Caco-2 (cell line): ENCODE measurements at places on chromosomes 12 and 14. TPM values are rescaled to one million over a fixed set of nuclear protein-coding genes. Genes with fewer than 3 reads are reported as not detected.
A peak's percentile ranks its signal among the peaks of the same experiment; 100 is the strongest.

The C1QL4 gene
- 2.6 and 3.6 TPM in 2 replicates for total RNA-seq

The ALDH1L2 gene
- 20.3 and 26.1 TPM in 2 replicates for total RNA-seq

The RAP1B gene
- total RNA-seq = 216 and 239 TPM in 2 replicates

The SARNP gene
- 70.9 and 77.6 TPM in 2 replicates for total RNA-seq

The KRT74 gene
- total RNA-seq = not detected in 2 replicates

The HAL gene
- 0.51 and 0.82 TPM in 2 replicates for total RNA-seq

The STXBP6 gene
- total RNA-seq = 32.2 and 35.7 TPM in 2 replicates

The KLRC3 gene
- not detected in 2 replicates for total RNA-seq

The NAV3 gene
- total RNA-seq = 0.45 and 0.67 TPM in 2 replicates

The RPS6KL1 gene
- total RNA-seq = 6.8 and 9.8 TPM in 2 replicates

The FZD10 gene
- total RNA-seq = 0.09 TPM in 2 replicates

DNA sequence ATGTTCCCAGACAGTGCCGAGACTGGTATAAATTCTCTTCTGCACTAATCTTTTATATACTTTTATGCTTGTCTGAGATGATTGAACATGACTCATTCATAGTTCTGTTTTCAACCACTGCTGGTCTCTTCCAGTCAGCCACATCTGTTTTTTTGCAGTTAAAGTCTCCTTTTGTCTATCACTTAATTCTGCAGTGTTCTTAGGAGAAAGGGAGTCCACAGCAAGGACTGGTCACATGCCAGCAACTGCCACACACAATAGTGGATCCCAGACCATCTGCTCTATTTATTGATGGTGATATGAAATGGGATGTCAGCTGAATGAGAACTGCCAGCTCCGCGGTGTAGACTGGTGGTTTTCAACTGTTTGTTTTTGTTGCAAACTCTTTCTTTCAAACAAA lies 379.8 kb downstream of the MED13L start:
- H3K27me3 ChIP-seq = no peaks in the 10 kb centered on the region; the same call in 1 of the 2 replicates
- no peak for DNase-seq

GRCh38 chr14:92716131-92716530 lies 32.3 kb downstream of the LGMN start:
- no peaks in the 10 kb centered on the region for H3K27me3 ChIP-seq
- H3K4me1 ChIP-seq = peaks cover 13% of the 10 kb centered on the region
- H3K36me3 ChIP-seq = no peaks in the 10 kb centered on the region; the same call in 1 of the 2 replicates
- H3K4me3 ChIP-seq = no peak overlapping the region
- H3K27ac ChIP-seq = no peak overlapping the region

DNA sequence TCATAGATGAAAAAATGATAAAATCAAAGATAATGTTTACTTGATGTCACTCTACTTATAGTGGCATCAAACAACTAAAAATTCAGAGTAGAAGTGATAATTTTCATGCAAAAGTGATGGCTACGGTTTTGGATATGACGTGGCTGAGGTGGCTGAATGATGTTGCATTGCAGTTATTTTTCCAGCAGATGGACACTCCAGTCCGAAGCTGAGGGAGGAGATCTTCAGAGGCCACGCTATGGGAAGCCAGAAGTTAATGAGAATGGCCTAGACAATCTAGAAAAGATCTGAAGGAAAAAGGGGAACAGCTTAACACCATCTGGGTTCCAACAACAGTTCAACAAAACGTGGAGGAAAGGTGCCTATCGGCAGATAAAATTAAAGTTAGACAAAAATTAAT lies 279.8 kb downstream of the SOX5 start:
- H3K27me3 ChIP-seq = no peaks in the 10 kb centered on the region
- H3K36me3 ChIP-seq = no peaks in the 10 kb centered on the region
- no peak overlapping the region for H3K27ac ChIP-seq
- no peak for DNase-seq

DNA sequence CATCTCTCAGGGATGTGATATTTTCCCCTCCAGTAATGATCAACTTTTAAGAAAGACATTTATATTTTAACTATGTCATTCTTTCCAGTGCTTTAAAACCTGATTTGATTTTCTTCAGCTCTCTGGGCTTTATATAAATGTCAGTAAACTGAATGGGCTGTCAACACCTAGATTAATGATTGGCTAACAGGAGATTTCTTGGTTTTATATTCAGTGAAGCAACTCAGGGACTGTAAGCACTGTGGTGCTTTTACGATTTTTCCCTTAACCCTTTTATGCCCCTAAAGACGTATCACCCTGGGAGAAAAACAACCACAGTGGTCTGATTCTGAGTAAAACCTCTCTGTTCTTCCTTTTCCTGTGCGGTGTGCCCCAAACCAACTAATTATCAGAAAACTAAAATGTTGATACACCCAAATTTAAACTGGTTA lies 38.0 kb downstream of the PTGER2 start:
- no peak for DNase-seq
- no peaks in the 10 kb centered on the region for H3K27me3 ChIP-seq
- no peaks in the 10 kb centered on the region for H3K36me3 ChIP-seq
- no peak overlapping the region for H3K4me3 ChIP-seq
- H3K4me1 ChIP-seq = no peaks in the 10 kb centered on the region

DNA sequence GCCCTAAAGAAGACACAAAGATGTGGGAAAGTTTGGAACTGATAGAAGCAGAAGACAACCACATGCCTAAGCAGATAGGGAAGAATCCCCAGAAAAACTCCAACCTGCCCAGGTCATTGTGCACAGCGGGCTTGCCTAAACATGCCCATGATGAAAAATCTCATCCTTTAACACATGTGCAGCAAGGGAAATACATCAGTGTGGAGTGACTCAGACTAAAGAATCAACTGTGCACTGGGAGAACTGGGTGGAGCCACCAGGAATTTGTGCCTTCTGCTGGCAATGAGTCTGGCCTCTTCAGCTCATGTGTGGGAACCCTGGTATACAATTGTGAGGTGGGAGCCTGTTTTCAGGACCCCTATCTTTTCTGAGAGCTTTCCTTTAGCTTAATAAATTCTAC lies 398.5 kb downstream of the FSCB start:
- no peaks in the 10 kb centered on the region for H3K27me3 ChIP-seq
- H3K4me1 ChIP-seq = no peaks in the 10 kb centered on the region
- H3K27ac ChIP-seq = no peak overlapping the region

DNA sequence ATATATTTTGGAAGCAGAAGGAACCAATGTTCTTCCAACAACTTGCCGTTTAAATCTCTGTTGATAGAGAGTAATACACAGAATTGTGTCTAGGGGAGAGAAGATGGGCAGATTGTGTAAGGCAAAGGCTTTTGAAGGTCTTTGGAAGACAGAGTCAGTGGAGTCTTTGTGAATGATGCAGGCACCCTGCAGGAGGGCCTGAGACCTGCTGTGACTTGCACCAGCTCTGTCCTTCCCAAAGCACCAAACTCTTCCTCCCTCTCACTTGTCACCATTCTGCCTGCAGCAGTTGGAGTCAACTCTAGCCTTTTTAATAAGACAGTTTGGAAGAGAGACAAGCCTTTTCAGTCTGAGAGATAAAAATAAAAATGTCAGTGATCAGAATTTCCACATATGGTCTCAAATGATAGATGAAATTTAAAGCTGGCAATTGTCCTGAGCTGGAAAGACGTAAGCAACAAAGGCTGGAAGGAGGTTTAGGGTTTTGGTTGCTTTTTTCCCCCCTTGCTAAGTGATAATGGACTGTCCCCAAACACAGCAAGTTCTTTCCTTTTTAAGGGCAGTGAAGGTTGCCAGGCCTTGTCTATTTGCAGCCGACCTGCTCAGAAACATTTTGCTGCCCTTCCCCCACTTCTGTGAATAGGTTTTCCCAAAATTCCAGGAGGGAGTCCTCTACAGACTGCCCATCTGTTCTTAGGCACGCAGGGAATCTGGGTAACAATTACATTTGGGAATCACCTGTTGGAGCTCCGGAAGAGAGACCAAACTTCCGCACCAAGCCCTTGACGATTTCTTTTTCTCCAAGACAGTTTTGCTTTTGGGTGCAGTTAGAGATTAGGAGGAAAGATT lies 103.0 kb upstream of the NTF3 start:
- H3K4me3 ChIP-seq = no peak overlapping the region
- H3K36me3 ChIP-seq = no peaks in the 10 kb centered on the region
- no peak overlapping the region for H3K27ac ChIP-seq
- H3K4me1 ChIP-seq = no peaks in the 10 kb centered on the region
- H3K27me3 ChIP-seq = no peaks in the 10 kb centered on the region

GRCh38 chr12:113831016-113831415 lies 135.1 kb downstream of the RBM19 start:
- no peak for DNase-seq
- H3K36me3 ChIP-seq = no peaks in the 10 kb centered on the region
- H3K27me3 ChIP-seq = no peaks in the 10 kb centered on the region
- H3K4me3 ChIP-seq = no peak overlapping the region
- H3K4me1 ChIP-seq = no peaks in the 10 kb centered on the region

DNA sequence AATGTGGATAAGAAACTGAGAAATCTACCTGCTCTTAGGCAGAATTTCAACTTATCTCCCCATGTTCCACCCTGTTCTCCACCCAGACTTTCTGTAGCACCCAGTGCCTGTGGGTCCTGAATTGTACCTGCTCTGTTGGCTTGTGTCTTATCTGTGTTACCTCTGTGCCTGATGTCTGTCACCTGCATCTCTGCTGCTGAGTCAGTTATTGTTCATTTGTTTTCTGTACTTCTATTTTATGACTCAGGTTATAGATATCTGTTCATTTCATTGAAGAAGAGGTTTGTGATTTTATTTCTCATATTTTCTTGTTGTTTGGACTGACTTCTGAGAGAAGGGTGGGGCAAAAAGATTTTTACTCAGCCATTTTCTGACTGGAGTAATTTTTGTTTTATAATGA lies 11.7 kb downstream of the SOCS4 start:
- no peaks in the 10 kb centered on the region; the same call in 1 of the 2 replicates for H3K36me3 ChIP-seq
- H3K27me3 ChIP-seq = no peaks in the 10 kb centered on the region
- no peaks in the 10 kb centered on the region for H3K4me1 ChIP-seq
- no peak for DNase-seq

GRCh38 chr12:44488180-44488579 lies 387.9 kb downstream of the NELL2 start:
- DNase-seq = no peak
- no peaks in the 10 kb centered on the region for H3K27me3 ChIP-seq
- H3K27ac ChIP-seq = no peak overlapping the region

GRCh38 chr14:98951521-98952152 lies 320.4 kb downstream of the BCL11B start:
- no peaks in the 10 kb centered on the region for H3K36me3 ChIP-seq
- no peak for DNase-seq
- H3K4me1 ChIP-seq = no peaks in the 10 kb centered on the region
- no peak overlapping the region for H3K27ac ChIP-seq

GRCh38 chr12:107225635-107226034 lies 132.3 kb upstream of the CRY1 start:
- H3K4me1 ChIP-seq = no peaks in the 10 kb centered on the region
- H3K36me3 ChIP-seq = no peaks in the 10 kb centered on the region
- DNase-seq = no peak

DNA sequence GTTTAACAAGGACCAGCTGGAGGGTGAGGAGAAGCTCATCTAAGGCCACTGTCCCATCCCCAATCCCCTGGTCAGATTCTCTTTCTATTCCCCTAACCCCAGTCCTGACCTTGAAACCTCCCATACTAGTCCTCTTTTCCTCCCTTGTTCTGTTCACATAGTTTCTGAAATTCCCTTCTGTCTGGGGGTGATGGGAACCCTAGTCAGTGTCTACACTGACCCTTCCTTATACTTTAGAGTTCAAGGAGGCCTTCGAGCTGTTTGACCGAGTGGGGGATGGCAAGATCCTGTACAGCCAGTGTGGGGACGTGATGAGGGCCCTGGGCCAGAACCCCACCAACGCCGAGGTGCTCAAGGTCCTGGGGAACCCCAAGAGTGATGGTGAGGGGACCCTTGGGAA lies 2.4 kb downstream of the MYL6B start:
- H3K27ac ChIP-seq = no peak overlapping the region
- peaks cover 16% of the 10 kb centered on the region for H3K4me1 ChIP-seq
- H3K36me3 ChIP-seq = no peaks in the 10 kb centered on the region; the same call in 1 of the 2 replicates
- no peak for DNase-seq
- no peaks in the 10 kb centered on the region for H3K27me3 ChIP-seq

DNA sequence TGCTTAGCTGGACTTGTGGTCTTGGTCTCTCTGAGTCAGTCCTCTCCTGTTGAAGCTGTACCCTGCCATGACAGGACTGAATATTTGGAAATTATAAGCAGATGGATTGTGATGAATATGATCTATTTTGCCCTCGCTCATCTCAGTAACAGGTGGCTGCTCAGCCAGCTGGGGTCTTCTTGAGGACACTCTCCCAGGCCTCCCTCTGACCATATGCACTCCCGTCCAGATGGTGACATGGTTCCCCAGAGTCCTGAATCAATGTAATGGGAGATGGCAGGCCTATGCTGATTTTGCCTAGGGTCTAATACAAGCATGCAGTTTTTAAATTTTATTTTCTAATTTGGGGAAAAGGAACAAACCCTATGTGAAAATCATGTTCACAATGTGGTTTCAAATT lies 63.1 kb upstream of the TRHDE start:
- no peaks in the 10 kb centered on the region for H3K36me3 ChIP-seq
- H3K4me3 ChIP-seq = no peak overlapping the region
- no peak for DNase-seq

DNA sequence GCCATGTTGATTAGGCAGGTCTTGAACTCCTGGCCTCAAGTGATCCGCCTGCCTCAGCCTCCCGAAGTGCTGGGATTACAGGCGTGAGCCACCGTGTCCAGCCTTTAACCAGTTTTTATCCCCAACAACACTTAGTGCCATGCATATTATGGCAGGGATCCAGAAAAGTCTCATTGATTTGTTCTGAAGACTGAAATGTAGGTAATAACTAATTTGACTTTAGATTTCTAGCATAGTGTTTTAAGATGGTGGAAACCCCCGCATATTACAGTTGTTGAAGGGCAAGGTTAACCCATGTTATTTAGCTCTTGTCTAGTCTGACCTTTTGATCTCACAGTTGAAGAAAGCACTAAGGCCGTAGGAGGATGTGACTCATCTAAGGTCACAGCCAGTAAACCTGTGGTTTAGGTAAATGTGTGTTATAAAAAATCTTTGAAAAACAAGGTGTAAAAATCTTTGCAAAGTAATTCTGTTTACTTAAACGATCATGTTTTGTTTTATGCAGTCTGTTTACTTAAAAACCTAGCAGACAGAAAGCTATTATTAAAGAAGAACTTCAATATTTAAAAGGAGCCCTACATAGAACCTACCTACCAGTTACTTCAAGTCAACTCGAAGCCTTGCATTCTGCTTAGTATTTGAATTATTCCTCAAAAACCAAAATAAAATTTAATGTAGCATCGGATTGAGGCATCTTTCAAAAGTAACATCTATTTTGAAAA lies 24.8 kb downstream of the BICDL1 start:
- no peaks in the 10 kb centered on the region; the same call in 1 of the 2 replicates for H3K4me1 ChIP-seq
- H3K36me3 ChIP-seq = no peaks in the 10 kb centered on the region; the same call in 1 of the 2 replicates
- H3K27ac ChIP-seq = no peak overlapping the region

DNA sequence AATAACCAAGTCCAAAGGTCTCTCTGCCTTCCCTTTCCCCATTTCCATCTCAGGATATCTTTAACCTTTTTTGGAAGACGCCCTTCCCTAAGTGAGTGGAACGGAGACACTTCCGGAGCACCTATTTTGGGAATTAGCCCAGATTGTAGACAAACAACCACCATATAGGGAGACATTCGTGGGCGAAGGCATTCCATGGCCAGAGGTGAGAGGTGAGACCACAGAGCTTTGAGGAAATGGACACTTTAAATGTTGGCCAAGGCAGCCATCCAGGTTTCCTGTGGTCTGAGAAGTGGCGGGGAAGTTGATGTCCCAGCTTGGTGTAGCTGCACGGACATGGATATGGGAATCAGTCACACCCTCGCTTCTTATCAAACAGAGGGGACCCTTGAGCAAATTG lies 69.4 kb upstream of the BDKRB2 start:
- no peak for DNase-seq
- no peaks in the 10 kb centered on the region for H3K27me3 ChIP-seq
- H3K4me1 ChIP-seq = peaks cover 8% of the 10 kb centered on the region
- no peak overlapping the region for H3K4me3 ChIP-seq

GRCh38 chr12:76020281-76020680 lies 11.3 kb downstream of the PHLDA1 start:
- DNase-seq = no peak
- peaks cover 37% of the 10 kb centered on the region for H3K4me1 ChIP-seq
- peak overlapping the region; percentile 71 for H3K27ac ChIP-seq
- H3K36me3 ChIP-seq = no peaks in the 10 kb centered on the region
- H3K27me3 ChIP-seq = no peaks in the 10 kb centered on the region
